ENCODE measurements at places on chromosomes 11 and 22.
A peak's percentile ranks its signal among the peaks of the same experiment; 100 is the strongest.

- DNase-seq: no peak
These were observed 8.8 kb downstream of the ZBED4 start for GRCh38 chr22:49862496-49862776.

GRCh38 chr22:16955678-16956210, 52.3 kb downstream of the GAB4 start:
- DNase-seq: peak; percentile 10

- DNase-seq: no peak
These were observed 1031.1 kb downstream of the TBC1D22A start for GRCh38 chr22:47793304-47794101.

DNA sequence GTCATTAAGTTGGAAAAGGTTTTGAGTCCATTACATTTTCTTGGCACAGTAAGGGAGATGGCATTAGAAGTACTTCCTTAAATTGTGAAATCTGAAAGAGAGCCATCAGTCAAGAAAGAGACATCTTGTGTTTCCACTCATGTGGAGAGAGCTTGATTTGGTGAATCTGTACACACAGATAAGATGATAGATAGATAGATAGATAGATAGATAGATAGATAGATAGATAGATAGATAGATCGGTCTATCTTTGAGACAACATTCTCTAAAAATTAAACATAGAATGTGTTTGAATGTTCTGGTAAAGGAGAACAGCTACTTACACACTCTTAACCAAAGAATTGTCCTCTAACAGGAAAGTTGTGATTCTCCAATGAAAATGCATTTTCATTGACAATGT, 76.2 kb downstream of the TTC17 start:
- no peak for DNase-seq

GRCh38 chr22:29431986-29432385, 6.4 kb upstream of the RFPL1 start:
- DNase-seq: no peak

DNA sequence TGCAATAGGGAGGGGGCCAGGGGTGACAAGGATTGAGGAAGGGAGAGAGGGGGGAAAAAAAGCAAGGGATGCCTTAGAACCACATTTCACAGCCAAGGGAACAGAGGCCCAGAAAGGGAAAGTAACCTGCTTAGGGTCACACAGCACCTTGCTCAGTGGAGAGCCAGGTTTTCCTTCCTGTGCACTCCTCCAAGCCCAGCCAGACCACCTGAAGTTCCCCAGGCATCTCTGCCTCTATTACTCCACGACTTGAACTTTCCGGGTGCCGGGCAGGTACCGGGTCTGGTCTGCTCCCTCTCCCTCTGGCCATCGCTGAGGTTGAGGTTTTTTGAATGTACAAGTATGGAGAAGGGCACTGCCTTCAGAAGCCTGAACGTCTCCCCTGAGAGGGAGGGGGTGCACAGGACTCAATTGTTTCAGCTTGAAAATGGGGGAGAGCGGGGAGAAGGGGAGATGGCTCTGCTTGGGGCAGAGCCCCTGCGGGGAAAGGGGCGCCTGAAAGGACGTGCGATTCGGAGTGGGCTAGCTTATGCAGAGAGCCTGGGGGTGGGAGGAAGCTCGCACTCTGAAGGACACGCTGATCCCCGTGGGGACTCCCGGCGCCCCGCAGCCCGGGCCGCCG, 516 bp upstream of the SERPINH1 start:
- no peak for DNase-seq

- DNase-seq: no peak
These were observed 1065.9 kb downstream of the LRRC4C start for GRCh38 chr11:40393511-40393910.

GRCh38 chr22:47195156-47195483, 432.7 kb downstream of the TBC1D22A start:
- no peak for DNase-seq

- no peak for DNase-seq
These were observed 89.8 kb downstream of the MORC2 start for GRCh38 chr22:30878516-30879414.

GRCh38 chr11:73157101-73158010, 15.2 kb upstream of the FCHSD2 start:
- DNase-seq: no peak

- DNase-seq: no peak
These were observed 159.9 kb downstream of the CCDC34 start for GRCh38 chr11:27203077-27203647.

DNA sequence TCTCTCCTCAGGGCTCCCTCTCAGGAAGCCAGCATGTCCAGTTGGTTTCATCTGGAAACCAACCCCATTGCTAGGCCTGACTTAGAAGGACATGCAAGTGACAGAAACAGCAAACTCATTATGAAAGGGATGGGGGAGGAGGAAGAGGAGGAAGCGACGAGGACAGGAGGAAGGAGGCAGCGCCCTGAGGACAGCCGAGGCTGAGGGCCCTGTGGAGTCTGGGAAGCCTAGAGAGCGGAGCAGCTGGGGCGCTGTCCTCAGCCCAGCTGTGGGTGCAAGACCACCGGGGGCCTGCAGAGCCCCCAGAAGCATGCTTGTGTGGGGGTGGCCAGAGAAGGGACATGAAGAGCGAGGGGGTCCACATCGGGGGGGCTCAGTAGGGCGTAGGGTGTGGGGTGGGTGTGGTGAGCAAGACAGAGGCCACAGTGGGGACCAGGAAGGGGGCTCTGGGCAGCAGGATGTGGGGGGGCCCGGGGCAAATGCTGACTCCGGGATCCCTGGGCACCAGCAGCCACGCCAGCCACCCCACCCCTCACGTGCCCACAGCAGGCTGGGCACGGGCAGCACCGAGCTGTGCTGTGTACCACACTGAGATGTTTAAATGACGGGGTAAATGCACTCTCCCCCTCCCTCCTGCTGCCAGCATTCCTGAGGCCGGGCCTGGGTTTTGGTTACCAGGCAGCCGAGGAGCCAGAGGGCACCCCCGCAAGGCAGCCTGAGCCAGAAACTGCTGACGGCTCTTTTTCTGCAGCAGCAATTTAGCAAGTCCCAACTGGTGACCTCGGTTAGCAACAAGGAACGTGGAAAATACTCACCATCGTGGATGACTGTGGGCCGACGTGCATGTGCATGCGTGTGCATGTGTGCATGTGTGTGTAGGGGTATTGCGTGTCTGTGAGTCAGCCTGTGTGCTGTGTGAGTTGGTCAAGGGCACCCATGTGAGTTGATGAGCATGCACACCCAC, 82.7 kb upstream of the LINC01488 start:
- no peak for DNase-seq

GRCh38 chr11:64627371-64627770, 36.4 kb downstream of the SLC22A12 start:
- DNase-seq: no peak

GRCh38 chr11:44608651-44608990, 43.2 kb downstream of the CD82 start:
- no peak for DNase-seq

GRCh38 chr22:32364210-32364609, 6.5 kb downstream of the RFPL3 start:
- DNase-seq: no peak

GRCh38 chr11:39145346-39145745, 2314.1 kb downstream of the LRRC4C start:
- no peak for DNase-seq

DNA sequence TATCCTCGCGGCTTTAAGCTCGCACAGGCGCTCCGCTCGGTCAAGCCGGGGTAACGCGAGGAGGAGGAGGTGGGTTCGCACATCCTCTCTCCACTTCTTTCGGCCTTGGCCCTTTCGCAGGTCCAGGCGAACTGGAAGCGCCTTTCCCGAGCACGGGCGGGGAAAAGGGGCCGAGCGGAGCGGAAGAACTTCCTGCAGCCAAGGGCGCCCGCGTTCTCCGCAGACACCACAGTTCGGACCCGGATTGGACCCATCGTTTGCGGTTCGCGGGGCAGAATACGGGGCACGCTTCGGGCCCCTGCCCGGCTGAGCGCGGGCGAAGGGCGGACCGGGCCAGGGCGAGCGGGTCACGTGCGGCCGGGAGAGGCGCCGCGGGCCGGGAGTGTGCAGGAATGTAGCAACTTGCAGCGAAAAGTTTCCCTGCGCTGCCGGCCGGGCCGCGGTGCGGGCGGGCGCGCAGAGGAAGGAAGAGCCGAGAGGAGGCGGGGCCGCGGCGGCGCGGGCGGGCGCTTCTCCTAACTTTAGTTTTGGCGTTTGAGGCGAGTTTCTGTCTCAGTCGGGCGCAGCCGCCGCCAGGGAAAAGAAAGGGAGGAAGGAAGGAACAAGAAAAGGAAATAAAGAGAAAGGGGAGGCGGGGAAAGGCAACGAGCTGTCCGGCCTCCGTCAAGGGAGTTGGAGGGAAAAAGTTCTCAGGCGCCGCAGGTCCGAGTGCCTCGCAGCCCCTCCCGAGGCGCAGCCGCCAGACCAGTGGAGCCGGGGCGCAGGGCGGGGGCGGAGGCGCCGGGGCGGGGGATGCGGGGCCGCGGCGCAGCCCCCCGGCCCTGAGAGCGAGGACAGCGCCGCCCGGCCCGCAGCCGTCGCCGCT, at the start of gene YAP1:
YAP1 (plus strand) TSS at position 552 of the 865 bp plus-strand sequence. CDS start 402 bp downstream, outside the sequence.
- peak; percentile 64 for DNase-seq

DNA sequence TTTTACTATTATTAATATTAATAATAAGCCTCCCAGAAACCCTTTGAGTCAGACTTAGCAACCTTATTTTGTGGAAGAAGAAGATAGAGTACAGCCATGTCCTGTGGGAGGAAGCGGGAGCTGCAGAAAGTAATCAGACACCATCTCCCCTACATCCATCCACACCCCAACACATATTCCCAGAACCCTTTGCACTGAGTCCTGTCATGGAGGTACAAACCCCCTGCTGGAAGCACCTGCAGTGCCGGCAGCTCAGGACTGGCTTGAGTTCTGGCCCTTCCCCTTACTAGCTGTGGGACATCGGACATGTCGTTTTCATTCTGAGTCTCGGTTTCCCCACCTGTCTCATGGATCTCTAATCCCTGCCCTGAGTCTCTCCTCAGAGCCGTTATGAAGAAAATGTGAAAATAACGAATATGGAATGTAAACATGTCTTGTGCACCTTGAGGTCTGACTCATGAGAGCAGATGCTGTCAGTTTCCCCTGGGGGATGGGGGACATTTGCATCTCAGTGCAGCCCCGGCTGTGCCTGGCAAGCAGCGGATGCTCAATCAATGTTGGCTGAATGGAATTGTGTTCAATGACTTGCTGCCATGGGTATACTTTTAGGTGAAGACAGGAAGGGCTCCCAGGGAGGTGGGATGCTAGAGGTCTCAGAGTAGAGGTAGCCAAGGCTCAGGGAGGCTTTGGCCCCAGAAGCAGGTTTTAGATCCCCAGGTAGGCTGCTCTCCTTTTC, 45.4 kb downstream of the TP53I11 start:
- DNase-seq: no peak

DNA sequence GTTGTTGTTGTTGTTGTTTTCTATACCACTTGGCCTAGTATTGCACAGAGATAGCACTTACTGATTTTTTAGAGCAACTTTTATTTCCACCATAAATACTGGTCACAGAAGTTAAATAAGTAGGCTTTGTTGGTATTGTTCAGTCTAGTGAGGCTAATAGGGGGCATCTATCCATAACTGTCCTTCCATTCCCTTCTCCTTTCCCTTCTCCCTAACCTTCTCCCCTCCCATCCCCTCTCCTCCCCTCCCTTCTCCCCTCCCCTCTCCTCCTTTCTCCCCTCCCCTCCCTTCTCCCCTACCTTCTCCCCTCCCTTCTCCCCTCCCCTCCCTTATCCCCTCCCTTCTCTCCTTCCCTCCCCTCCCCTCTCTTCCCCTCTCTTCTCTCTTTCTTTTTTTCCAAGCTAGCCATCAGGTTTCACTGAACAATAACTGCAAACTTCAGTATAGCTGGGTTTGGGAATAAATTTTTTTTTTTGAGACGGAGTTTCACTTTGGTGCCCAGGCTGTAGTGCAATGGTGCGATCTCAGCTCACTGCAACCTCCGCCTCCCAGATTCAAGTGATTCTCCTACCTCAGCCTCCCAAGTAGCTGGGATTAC, 56.5 kb downstream of the STIM1 start:
- no peak for DNase-seq

- DNase-seq: no peak
These were observed 8.1 kb downstream of the PRR33 start for GRCh38 chr11:1883346-1884302.

GRCh38 chr11:14308897-14309387, 50.0 kb downstream of the RRAS2 start:
- DNase-seq: no peak

DNA sequence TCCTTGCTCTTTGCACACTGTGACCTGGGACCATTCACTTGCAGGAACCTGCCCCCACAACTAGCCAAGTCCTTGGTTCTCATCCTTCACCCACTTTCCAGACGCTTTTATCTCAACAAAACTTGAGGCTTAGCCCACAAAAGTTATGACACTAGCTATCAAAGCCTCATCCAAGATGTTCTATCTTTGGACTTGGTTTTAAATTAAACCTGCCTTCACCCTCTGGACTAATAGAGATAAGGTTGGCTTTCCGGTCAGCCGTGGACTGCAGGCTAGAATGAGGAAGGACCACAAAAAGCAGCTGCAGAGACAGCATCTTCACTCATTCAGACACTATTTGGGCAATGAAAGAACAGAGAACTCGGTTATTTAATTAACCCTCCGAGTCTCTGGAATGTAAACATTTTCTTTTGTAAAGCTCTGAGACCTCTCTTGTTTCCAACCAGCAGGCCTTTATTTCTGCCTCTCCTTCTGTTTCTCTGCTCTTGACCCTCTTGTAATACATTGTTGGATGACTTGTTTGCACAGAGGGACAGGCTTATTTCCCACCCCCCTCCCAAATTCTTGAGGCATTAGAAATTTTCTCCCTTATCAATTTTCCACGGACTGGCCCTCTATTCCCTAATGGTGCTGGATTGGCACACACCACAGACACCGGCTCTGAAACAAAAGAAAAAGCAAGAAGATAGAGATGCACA, 41.4 kb downstream of the ARL14EP start:
- DNase-seq: no peak

DNA sequence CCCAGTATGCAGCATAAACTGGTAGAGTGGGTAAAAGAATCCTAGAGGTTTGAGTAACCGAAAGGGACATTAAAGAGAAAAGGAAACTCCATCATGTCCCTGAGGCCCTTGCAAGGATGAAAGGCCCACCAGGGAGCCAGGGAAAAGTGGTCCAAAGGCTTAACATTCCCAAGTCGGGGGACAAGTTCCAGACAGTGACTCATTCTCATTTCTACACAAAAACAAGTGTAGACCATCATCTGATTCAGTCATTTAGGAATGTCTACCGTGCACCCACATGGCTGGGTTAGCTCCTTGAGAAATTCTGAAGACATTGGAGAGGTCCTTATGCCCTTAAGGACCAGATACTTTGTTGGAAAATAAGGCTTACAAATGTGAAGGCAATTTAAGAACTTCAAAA, 4.8 kb upstream of the NOX4 start:
- DNase-seq: no peak
